ENCODE measurements at places on chromosomes 3 and 15. TPM values are rescaled to one million over a fixed set of nuclear protein-coding genes. Genes with fewer than 3 reads are reported as not detected.
A peak's percentile ranks its signal among the peaks of the same experiment; 100 is the strongest.

GRCh38 chr3:50388720-50389413, 29.5 kb upstream of the TMEM115 start:
- DNase-seq = no peak

DNA sequence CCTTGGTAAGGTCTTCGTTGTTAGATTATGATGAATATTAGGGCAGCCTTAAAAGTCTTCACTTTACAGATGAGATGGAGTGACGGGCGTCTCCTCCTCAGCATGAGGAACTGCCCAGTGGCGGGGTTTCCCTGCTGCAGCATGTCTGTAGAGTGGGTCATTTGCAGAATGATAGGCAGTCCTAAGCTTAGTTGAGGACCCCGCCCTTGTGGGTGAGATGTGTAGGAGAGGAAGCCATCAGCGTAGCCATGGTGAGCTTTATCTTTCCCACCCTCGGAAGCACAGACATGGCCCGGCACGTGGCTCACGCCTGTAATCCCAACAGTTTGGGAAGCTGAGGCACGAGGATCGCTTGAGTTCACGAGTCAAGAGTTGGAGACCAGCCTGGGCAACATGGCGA, 877 bp downstream of the NIT2 start:
- no peak for DNase-seq

- DNase-seq = no peak
Observed at GRCh38 chr3:104939196-104939595, 427.5 kb upstream of the ALCAM start.

TICRR gene
- total RNA-seq = 0.05 TPM

DNA sequence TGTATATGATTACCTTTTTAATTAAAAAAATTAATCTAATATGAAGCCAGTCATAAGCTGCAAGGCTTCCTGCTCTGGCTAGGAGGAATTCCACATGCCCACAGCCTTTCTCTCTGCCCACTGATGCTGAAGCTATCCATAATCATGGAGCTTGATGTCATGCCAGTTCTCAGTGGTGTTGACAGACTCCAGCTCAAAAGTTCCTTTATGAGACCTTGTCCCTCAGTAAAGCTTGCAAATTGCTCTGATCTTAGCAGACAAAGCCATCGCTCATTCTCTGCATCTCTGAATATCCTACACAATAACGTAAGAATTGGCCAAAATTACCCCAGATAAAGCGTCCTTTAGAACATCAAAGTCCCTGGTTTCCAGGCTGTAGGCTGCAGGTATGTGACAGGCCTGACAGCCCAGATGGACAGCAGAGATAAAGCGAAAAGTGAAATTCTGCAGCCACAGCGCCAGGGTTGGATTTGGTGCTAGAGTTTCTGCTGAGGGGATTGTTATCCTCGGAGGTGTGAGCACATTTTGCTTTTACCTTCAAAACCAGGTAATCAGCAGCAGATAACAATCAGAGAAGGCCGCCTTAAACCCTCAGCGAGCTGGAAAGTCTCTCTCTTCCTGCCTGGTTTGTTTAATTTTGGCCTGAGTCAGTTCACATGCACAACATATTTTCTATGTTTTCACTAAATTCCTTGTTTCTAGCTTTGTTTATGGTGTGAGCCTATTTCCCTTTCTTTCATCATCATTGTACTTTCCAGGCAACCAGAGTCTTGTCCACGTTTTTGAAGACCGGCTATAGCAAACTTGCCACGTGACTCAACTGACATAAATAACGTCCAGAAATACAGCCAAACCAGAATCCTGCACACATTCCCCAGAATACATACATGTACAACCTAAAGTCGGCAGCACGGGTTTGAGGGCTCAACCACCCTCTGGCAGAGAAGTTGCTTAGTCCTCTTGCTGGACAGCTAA, 36.6 kb upstream of the ALDH1A3 start:
- no peak for DNase-seq

- DNase-seq = no peak
Observed at GRCh38 chr15:91976966-91977365, 123.5 kb downstream of the SLCO3A1 start.

GRCh38 chr15:52361975-52362494, 66.4 kb upstream of the MYO5C start:
- no peak for DNase-seq

DNA sequence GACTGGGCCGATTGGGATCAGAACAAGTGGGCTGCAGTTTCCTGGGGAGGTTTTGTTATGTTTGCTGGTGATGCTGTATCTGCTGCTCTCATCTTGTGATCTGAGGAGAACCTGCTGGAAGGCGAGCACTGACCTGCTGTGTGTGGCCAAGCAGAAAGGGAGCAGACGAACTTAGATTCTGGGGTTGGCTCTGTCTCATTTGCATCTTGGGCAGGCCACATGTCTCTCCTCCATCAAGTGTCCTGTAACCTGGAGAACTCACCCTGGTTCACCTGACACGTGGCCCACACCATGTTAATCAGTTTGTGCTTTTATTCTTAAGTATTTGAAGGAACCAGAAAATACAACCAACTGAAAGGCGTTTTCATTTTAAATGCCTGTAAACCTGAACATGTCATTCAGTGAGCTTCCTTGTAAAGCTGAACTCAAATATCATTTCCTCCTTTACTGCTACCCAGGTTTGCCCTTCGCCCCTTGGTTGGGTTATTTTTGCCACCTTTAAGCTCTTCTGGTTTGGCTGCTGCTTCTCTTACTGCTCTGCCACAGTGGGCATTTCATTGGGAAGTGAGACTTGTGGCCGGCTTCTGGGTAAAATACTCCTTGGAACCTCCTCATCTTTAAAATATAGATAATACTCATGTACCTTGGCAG, 33.5 kb upstream of the TRAK1 start:
- no peak for DNase-seq

ARPP21 gene
- not detected for total RNA-seq

- DNase-seq = no peak
Observed at GRCh38 chr15:85562824-85563223, 182.4 kb downstream of the AKAP13 start.

- DNase-seq = no peak
Observed at GRCh38 chr15:87293031-87293430, 963.5 kb downstream of the NTRK3 start.

AMT gene
- 32.2 TPM for total RNA-seq

DNA sequence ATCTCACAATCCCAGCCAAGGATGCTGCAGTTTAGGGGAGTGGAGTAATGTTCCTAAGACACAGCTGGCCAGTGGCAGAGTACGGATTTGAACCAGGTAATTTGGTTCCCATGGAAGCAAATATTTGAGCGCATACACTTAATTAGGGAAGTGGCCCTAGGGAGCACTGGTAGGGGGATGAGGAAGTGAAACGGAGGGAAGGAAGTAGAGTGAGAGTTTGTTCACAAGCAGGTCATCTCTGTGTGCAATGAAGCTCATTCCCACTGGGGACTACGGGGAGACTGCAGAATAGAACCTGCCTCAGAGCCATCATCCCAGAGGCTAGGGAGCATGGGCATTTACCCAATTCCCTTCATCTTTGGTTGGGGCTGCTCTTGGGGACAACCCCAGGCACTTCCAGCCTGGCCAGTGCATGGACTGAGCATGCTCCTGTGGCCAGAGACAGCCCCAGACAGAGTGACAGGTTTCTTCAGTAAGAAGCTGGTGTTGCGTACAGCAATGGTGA, 317.2 kb upstream of the PROK2 start:
- no peak for DNase-seq

DNA sequence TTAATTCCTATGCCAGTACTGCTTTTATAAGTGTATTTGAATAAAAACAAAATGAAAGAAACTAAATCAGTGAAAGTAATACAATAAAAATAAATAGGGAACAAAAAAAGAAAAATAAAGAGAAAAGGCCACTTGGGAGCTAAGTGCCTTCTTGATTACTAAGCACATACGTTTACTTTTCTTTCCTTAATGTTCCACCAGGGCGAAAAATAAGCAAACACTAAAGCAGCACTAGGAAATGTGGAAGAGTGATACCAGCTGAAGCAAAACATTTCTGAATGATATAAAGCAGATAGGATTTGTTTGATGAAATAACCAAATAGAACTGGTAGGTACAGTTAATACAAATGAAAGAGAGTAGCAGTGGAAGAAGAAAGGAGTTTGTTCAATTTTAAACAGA, 132.8 kb upstream of the ZPLD1 start:
- DNase-seq = no peak

DNA sequence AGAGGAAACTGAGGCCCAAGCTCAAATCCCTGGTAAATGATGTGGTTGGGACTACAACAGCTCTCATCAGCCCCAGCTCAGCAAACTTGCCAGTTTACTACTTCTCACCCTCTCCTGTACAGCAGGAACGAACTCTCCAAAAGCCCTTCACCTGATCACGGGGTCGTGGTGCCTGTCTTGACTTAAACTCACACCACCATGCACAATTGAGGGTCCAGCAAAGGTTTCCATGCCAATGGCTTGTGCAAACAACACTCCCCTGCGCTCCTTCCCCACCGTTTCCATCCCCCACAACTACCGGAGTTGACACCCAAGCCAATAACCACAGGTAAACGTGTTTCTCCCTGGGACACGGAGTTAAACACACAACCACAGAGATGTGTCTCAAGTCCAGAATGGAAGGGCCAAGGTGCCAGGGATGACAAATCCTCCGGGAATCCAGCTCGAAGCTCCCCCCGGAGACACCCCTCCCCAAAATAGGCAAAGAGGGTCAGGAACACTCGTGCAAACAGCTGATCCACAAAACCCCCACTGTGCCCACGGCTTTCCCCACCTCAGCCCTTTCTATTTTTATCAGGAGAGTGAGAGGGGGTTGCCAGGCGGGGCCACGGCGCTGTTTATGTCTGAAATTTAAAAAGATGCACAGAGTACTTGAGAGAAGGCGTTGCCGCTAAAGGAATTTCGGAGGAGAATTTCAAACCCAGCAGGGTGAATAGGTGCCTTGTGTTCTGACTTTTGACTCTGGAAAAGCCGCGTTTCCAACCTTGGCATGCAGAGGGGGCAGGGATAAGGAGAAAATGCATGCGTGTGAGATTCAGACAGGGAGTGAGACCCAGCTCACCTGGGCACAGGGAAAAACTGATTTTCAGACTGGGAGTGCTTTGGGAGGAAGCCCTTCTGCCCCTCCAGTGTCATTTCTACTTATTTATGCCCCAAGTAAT, 10.6 kb upstream of the ACAN start:
- DNase-seq = no peak

NR2E3 gene
- 0.70 TPM for total RNA-seq

DNA sequence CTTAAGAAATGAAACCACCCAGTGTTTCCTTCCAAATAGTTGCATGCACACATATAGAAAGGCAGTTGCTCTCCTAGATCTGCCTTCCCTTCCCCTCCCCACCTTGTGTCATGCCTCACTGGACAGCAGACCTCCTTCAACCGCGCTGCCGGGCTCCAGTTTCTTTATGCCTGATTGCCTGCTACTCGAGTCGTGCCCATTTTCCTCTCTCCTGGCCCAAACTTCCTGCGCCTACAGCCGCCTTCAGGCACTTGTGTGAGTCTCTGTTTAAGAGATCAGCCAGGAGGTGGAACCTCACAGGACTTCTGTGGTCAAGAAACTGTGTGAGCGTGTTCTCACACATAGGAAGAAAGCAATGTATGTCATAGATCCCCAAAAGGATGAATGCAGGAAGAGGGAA, 8.8 kb upstream of the FAM107A start:
- no peak for DNase-seq

TGM5 gene
- not detected for total RNA-seq

DNA sequence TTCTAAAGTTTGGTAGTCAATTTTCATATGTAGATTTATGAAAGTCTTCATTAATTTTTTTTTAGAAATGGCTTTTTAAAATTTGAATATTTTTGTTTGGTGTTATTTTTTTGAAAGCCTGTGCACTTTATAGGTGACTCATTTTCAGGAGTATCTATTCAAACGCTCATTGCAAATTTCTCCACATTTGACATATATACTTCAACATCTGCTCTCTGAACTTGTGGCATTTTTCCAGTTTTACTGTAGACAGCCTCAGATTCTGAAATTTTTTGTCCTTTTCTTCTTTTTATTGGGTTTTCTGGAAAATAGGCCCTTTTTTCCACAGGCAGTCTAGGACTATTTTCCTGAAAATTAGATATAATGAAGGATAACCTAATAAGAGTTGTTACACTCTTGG, 396.6 kb downstream of the RBMS3 start:
- DNase-seq = no peak

DNA sequence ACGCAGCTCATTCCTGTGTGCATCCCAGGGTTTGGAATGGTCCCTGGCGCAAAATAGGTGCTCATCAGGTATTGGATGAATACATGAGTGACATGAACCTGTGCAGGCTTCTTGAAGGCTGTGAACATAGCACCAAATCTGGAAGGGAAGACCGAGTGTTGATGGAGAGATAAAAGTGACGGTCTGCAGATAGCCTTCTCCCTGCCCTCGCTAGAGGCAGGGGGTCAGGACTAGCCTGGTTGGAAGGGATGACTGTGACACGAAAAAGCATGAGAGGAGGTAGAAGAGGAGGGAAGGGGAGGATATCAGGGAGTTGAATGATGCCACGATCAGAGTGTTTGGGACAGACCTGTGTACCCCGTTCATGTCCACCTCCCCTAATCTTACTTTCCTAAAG, 267.1 kb downstream of the XXYLT1 start:
- DNase-seq = no peak

PLSCR2 gene
- total RNA-seq = not detected

DNA sequence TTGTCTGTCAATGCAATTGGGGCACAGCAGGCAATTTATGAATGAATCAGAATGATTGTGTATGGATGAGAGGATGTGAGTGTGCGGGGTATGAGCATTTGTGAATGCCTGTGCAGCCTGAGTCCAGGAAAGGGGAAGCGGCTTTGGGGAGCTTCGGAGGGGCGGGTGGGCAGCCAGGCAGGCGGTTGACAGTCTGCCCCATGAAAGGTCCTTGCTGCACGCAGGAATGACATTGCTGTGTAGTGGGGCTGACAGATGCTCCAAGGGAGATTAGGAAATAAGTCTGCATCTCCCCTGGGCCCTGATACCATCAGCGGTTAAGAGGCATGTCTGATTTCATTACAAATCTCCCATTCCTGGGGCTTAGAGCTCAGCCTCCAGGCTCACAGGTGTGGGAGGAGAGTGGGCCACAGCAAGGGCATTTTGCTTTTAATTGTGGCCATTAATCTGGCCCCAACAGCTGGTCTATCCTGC, 26.4 kb upstream of the TSPAN3 start:
- DNase-seq = no peak

- no peak for DNase-seq
Observed at GRCh38 chr15:40770147-40770721, 454 bp downstream of the C15orf62 start.

DNA sequence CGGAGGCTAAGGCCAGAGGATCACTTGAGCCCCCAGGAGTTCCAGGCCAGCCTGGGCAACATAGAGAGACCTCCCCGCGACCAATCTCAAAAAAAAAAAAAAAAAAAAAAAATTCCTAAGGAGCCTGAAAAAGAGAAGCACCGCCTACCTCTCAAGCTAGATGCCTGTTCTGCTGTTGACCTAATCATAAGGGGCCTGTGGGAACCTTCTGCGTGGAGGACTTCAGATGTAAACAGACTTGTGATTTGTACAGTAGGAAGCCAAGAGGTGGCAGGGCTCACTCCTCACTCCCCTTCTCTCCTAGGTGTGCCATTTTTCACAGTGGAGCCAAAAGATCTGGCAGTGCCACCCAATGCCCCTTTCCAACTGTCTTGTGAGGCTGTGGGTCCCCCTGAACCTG, 3.2 kb downstream of the TYRO3 start:
- DNase-seq = peak; percentile 3

IL5RA gene
- 1.0 TPM for total RNA-seq

RTP1 gene
- total RNA-seq = not detected
